Activated CD4-positive, alpha-beta T cell treated with anti-CD3 and anti-CD28 coated beads for 36 hours (primary cell): ENCODE measurements at places on chromosomes 2 and 18.
A peak's percentile ranks its signal among the peaks of the same experiment; 100 is the strongest.

DNA sequence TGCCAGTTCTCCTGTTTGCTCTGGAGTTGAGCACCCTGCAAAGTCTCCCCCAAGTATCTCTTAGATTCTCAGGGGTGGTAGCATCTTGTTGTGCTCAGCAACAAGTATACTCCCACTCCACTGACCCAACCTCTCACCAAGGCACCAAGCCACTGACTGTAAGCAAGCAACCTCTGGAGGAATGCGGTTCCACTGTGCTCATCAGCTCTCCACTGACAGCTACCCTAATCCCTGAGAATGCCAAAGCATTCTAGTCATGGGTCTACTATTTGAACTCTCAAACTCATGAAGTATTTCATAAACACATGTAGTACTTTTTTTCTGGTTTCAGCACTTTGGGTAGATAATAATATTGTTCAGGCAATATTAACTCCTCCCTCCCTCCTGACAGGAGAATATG lies 170.0 kb downstream of the EPHA4 start:
- no peak for DNase-seq

GRCh38 chr18:777021-777420 lies 35.0 kb downstream of the YES1 start:
- no peak for DNase-seq

- DNase-seq, result peak; percentile 90
Observed at GRCh38 chr2:8090748-8091700, 590.8 kb upstream of the ID2 start.

DNA sequence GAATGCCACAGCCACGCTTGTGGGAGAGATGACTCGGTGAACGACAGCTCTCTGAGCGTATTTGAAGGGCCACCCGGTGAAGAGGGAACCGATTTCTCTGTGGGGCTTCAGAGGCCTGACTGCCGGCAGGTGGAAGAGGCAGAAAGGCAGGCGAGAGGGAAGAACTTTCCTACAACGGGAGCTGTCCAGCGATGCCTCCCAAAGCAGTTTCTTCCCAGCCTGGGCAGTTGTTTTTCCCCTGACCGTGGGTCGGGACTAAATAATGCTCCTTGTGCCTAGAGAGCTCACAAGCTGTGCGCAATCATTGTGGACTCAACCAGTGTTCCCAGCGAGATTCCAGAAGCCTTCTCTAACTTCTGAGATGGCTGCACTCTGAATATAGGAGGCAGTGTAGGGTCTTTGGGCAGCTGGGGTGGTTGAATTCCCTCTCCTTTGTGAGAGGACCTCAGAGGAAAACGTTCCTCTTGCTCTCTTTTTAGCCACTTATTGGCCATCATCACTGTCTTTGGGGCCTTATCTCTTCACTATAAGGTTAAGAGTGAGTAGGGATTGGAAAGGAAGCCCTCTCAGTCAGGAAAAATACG lies 710 bp downstream of the SEC11C start:
- no peak for DNase-seq

GRCh38 chr18:45627204-45627526 lies 11.9 kb downstream of the SLC14A2 start:
- DNase-seq, result no peak

GRCh38 chr18:63464434-63464833 lies 12.3 kb upstream of the SERPINB5 start:
- DNase-seq, result no peak

DNA sequence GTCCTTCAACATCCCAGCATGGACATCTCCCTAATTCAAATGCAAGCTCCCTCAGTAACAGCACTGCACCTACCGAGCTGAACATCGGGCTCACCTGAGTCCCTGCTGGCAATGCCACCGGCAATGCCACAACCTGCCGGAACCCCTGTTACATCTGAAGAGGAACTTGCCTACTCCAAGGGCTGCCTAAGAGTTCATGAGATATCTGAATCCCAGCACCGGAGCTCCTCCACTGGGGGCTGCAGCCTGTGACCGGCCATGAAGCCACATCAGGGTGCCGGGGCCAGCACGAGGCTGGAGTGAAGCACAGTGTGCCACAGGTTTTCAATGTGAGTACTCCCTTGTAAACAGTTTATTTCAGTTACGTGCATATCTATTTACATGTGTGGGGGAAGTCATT lies 152.9 kb downstream of the EIPR1 start:
- no peak for DNase-seq

DNA sequence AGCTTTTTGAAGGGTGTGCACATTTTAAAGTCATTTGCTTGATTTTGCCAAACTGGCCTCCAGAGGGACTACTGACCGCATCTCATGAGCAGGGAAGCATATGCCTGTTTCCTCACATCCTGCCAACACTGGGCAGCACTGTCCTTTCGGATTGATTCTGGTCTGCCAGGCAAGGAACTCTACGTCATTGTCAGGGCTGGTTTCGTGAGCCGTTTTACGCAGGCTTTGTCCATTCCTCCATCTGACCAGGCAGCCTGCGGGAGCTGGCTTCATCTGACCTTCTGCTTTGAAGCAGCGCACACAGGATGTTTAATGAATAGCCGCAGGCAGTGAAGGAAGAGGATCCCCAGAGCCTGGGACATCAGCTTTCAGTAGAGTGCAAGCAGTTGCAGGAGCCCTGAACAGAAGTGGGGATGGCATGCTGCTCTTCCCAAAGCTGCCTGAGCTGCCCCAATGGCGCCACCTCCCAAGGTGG lies 46.3 kb upstream of the SEMA4C start:
- no peak for DNase-seq

DNA sequence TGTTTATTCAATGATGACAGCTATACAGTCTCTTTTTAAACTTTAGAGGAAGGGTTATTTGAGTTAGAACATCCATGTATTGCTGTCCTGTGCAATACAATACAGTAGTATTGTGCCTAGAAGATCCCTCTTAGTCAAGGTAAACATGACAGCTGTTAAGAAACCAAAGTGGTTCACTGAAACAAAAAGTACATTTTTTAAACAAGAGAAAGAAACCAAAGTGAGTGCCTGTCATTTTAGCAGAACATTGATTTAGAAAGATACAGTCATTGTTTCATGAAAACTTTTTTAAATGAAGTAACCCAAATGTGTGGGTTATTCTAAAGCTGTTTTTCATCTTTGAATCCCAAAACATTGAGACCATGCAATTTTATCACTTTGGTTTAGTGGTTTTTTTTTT lies 15.5 kb downstream of the ITPRID2 start:
- no peak for DNase-seq
